CD14-positive monocyte (primary cell): ENCODE measurements at places on chromosomes 3 and 15. TPM values are rescaled to one million over a fixed set of nuclear protein-coding genes. Genes with fewer than 3 reads are reported as not detected.

The SELENOS gene
- polyA plus RNA-seq: 29.7 and 40.2 TPM in 2 replicates

The CCR8 gene
- polyA plus RNA-seq: not detected in 2 replicates

The DNASE1L3 gene
- 0.06 and 0.19 TPM in 2 replicates for polyA plus RNA-seq

The EPHA6 gene
- polyA plus RNA-seq: not detected

The GCNT3 gene
- polyA plus RNA-seq: not detected

The ZFAND6 gene
- 34.6 and 41.6 TPM in 2 replicates for polyA plus RNA-seq

The P2RY13 gene
- 45.6 TPM for polyA plus RNA-seq

The STARD5 gene
- 2.5 TPM for polyA plus RNA-seq

GRCh38 chr3:57383406-57383805 lies 90.9 kb upstream of the ASB14 start:
- no peaks in the 10 kb centered on the region for H3K4me1 ChIP-seq
- H3K36me3 ChIP-seq: no peaks in the 10 kb centered on the region
- no peak for DNase-seq
- H3K4me3 ChIP-seq: no peak overlapping the region
- H3K27me3 ChIP-seq: no peaks in the 10 kb centered on the region

- H3K36me3 ChIP-seq: no peaks in the 10 kb centered on the region
- H3K4me1 ChIP-seq: peaks cover 10% of the 10 kb centered on the region
- H3K4me3 ChIP-seq: no peak overlapping the region
- no peak overlapping the region for H3K27ac ChIP-seq
Measured at GRCh38 chr3:187802203-187802927, 57.1 kb upstream of the BCL6 start.

DNA sequence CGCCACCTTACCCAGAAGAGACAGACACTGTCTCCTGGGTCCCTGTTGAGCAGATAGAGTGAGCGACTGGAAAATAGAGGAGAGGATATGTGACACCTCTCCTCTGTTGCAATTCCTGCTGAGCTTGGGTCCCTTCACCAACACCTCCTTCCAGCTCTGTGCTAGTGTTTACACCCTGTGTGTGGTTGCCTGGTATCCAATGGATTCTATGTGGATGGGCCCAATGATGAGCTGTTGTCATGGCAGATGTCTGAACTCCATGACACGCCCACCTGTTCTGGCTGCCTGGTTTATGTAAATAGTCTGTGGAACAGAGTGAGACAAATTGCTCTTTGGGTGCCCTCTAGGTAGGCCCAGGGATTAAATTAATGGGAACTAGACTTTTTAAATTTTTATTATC lies 23.7 kb downstream of the RBM5 start:
- no peak overlapping the region for H3K4me3 ChIP-seq
- H3K4me1 ChIP-seq: no peaks in the 10 kb centered on the region
- DNase-seq: no peak
- peaks cover 100% of the 10 kb centered on the region for H3K36me3 ChIP-seq

DNA sequence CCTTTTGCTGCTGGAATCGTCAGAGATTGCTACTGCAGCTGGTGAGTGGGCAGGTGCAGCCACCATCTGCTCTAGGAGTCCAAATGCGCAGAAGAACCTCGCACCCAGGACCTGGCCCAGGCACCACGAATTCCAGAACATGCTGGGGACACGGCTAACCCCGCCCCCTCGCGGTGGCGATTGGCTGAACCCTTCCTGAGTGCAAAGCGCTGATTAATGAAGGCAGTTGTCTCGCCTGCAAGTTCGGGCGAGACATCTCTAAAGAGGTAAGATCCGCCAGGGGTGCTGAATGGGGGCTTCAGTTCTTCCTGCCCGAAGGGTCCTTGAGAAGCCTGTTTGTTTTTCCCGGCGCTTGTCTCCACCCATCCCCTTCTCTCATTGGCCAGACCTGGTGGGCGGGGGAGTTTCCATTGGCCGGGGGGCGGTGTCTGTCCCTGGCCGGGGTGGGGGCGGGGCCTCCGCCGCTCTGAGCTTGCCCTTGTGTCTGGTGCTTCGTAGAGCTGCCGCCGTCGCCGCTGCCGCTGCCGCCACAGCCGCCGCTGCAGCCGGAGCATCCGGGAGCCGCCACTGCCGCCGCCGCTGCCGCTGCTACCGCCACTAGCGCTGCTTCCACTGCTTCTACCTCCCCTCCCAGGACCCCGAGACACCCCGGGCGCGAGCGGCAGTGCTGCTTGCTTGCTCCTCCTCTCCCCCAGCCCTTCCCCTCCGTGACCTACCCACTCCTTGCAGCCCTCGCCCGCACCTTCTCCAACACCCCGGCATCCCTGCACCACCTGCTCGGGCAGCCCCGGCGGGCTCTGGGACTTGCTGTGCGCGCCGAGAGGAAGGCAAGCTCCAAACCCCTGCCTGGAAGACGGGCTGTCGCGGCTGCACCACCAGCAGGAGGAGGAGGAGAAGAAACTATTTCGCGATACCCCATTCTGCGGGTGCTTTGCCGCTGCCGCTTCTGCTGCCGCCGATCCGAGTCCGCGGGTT lies at the start of gene CADM2:
Gene CADM2, plus strand, starts transcription at position 495 of the 975 bp plus-strand sequence.
- H3K27ac ChIP-seq: no peak within 1 kb of the TSS
- peaks cover 62% of the 10 kb centered on the region for H3K27me3 ChIP-seq
- H3K4me1 ChIP-seq: peaks cover 11% of the 10 kb centered on the region
- H3K36me3 ChIP-seq: no peaks in the 10 kb centered on the region

GRCh38 chr3:106826791-106827311 lies 550.4 kb upstream of the CCDC54 start:
- H3K4me3 ChIP-seq: no peak overlapping the region
- H3K4me1 ChIP-seq: no peaks in the 10 kb centered on the region
- H3K36me3 ChIP-seq: no peaks in the 10 kb centered on the region
- no peak overlapping the region for H3K27ac ChIP-seq
- no peaks in the 10 kb centered on the region for H3K27me3 ChIP-seq
- no peak for DNase-seq

DNA sequence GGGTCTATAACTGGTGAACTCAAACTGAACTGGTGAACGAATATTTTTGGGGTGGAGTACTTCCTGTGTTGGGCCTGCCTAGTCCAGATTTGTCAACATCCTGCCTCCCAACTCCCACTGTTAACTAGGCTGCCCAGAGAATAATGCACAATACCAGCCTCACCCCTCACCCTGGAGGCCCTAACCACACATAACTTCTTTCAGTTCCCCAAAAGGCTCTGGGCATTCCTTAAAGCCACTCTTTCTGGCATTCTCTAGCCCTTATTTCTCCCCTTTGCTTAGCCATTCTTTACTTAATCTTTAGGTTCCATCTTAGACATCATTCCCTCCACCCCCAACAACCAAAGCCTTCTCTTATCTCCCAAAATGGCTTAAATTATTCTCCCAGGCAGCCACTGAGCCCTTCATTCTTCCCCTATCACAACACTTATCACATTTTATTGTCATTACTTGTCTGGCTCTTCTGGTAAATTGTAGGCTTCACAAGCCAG lies 9.1 kb upstream of the SEC11A start:
- no peaks in the 10 kb centered on the region for H3K27me3 ChIP-seq
- peak; percentile 89 for DNase-seq
- H3K36me3 ChIP-seq: no peaks in the 10 kb centered on the region
- peaks cover 93% of the 10 kb centered on the region for H3K4me1 ChIP-seq
- H3K27ac ChIP-seq: peak overlapping the region; percentile 89
- peak overlapping the region; percentile 50 for H3K4me3 ChIP-seq

DNA sequence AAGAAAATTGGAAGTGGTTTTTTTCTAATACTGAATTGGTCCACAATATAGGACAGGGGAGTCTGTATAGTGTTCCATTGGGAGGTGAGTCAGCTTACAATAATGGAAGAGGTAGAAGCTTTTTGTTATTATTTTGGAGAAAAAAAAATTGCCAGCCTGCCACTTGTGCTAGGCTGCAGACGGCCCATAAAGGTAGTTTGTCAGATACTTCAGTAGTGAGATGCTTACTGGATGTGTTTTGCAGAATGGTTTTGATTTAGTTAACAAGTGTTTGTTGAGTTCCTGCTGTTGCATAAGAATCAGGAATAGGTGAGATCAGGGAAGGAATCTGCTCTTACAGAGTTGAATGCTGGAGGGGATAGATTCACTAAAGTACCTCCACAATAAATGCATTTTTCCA lies 1.0 kb downstream of the DTWD1 start:
- H3K36me3 ChIP-seq: peaks cover 16% of the 10 kb centered on the region
- peaks cover 17% of the 10 kb centered on the region for H3K4me1 ChIP-seq
- H3K27ac ChIP-seq: no peak overlapping the region
- peak overlapping the region; percentile 93 for H3K4me3 ChIP-seq

DNA sequence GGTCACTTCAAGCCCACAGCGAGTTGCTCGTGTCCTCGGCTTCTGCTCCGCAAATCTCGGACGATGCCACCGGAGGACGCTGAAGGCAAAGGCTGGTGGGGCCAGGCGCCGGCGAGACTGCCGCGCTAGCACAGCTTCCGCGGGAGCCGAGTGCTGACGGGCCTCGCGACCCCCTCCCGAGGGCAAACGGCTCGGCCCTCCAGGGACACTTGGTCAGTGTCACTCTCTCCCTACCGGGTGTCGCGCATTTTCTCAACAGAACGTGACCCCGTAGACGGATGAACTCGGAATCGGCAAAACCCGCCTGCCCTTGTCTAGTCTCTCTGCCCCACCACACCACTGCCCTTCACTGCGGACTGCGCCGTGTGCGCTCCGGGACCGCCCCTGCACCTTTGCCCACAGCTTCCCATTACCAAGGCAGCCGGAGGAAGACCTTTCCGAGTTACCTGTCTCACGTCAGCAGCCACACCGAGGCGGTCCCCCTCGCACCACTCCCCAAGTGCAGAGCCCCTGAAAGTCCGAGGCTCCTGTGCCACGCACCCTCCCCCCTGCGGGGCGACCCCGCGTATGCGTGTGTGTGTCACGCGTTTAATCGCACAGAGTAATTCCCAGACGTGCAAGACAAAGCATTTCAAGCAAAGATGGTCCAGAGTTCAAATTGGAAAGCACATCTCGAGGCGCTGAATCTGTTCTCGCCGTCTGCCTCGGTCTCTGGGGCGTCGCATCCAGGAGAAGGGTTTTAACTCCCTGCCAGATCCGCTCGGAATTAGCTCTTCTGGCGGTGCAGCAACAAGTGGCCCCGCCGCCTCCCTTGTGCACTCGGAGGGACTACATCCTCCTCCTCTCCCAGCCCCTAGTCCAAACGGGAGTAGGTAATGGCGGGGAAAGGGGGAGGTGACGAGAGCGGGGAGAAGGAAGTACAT lies 245.0 kb upstream of the TOPAZ1 start:
- peaks cover 97% of the 10 kb centered on the region for H3K27me3 ChIP-seq
- H3K4me3 ChIP-seq: peak overlapping the region; percentile 32
- no peaks in the 10 kb centered on the region for H3K36me3 ChIP-seq
- no peak overlapping the region for H3K27ac ChIP-seq
- peaks cover 48% of the 10 kb centered on the region for H3K4me1 ChIP-seq

- no peaks in the 10 kb centered on the region for H3K36me3 ChIP-seq
- DNase-seq: no peak
- H3K4me1 ChIP-seq: no peaks in the 10 kb centered on the region
- H3K4me3 ChIP-seq: no peak overlapping the region
Measured at GRCh38 chr3:76991165-76991564, 48.7 kb upstream of the ROBO2 start.

DNA sequence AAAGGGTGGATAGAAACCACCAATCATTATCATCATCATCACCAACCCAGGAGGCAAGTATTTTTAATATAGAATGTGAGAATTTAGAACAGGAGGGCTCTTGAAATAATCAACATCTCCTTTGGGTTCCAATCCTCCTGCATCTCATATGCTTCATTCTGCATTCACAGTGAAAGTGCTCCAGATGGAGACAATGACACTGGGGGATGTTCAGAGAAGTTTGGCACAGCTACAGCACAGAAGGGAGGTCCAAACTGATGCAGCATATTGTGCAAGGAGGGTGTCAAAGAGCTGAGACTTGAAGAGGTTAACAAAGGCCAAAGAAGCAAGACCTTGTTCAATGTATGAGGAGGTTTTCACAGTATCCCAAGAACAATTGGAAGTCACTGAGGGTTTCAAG lies 767.1 kb downstream of the NTRK3 start:
- no peak overlapping the region for H3K4me3 ChIP-seq
- no peaks in the 10 kb centered on the region for H3K4me1 ChIP-seq
- no peak overlapping the region for H3K27ac ChIP-seq

DNA sequence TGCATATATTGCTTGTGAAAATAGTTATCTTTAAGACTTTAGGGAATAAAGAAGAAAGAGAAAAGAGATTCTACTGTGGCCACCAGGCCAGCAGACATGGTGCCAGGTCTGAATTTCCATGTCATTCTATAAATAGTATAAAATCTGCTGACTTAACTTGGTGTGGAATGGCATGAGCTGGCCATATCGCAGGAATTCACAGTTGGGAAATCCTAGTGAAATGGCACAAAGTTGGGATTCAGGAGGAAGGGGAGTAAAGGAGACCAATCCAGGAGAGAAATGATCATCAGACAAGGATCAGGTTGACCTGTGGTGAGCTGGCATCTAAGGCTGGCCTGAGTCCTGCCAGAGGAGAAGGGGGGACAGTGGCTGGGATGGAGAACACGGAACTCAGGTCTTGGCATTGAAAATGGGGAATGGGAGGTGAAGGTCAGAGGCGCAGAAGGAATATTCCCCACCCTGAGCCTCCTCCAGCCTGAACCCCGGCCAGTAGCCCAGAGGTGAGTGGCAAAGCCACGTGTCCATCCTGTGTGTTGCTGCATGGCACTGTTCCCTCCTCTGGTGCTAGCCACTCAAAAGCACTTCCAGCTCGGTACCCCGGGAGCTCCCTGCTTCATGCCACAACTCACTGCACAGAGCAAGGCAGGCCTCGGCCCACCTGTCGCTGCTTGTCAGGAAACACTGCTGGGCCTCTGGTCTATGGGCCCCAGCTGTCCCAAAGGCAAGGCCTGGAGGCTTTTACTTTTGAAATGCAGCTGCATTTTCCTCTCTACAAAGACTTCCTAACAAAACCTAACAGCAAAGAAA lies 51.4 kb downstream of the SSUH2 start:
- H3K27ac ChIP-seq: no peak overlapping the region
- no peaks in the 10 kb centered on the region for H3K4me1 ChIP-seq
- no peaks in the 10 kb centered on the region for H3K36me3 ChIP-seq

GRCh38 chr3:111385971-111386495 lies 156.0 kb upstream of the CD96 start:
- no peak for DNase-seq
- no peak overlapping the region for H3K27ac ChIP-seq
- no peak overlapping the region for H3K4me3 ChIP-seq

GRCh38 chr3:134093956-134094355 lies 64.2 kb upstream of the SLCO2A1 start:
- no peak overlapping the region for H3K4me3 ChIP-seq
- H3K36me3 ChIP-seq: no peaks in the 10 kb centered on the region
- no peaks in the 10 kb centered on the region for H3K4me1 ChIP-seq
- no peaks in the 10 kb centered on the region for H3K27me3 ChIP-seq
- no peak for DNase-seq
- no peak overlapping the region for H3K27ac ChIP-seq

GRCh38 chr3:26369133-26369532 lies 253.4 kb upstream of the LRRC3B start:
- no peaks in the 10 kb centered on the region for H3K36me3 ChIP-seq
- no peaks in the 10 kb centered on the region for H3K27me3 ChIP-seq
- H3K27ac ChIP-seq: no peak overlapping the region
- no peaks in the 10 kb centered on the region for H3K4me1 ChIP-seq
- DNase-seq: no peak

- no peaks in the 10 kb centered on the region for H3K27me3 ChIP-seq
- DNase-seq: no peak
- H3K4me1 ChIP-seq: no peaks in the 10 kb centered on the region
- no peaks in the 10 kb centered on the region for H3K36me3 ChIP-seq
- no peak overlapping the region for H3K4me3 ChIP-seq
Measured at GRCh38 chr15:61556037-61556648, 327.0 kb upstream of the RORA start.
